K562 (cell line): ENCODE measurements at places on chromosomes 11 and 22. TPM values are rescaled to one million over a fixed set of nuclear protein-coding genes. Genes with fewer than 3 reads are reported as not detected.

Gene PANX3
- 0.18 and 0.42 TPM in 2 replicates for total RNA-seq

Gene CSRP3
- not detected in 2 replicates for total RNA-seq

Gene C22orf15
- not detected in 2 replicates for total RNA-seq

Gene RAC2
- 82.8 and 95.3 TPM in 2 replicates for total RNA-seq

Gene FERMT3
- total RNA-seq = 249 and 275 TPM in 2 replicates
